ENCODE measurements at places on chromosomes 1 and 21.

- no peaks in the 10 kb centered on the region for H3K4me1 ChIP-seq
- no peaks in the 10 kb centered on the region for H3K27me3 ChIP-seq
Measured at GRCh38 chr1:119416006-119416640, 1.2 kb downstream of the HSD3B2 start.

GRCh38 chr21:34687065-34687464 is 18.3 kb downstream of the CLIC6 start:
- no peaks in the 10 kb centered on the region for H3K36me3 ChIP-seq
- H3K4me3 ChIP-seq: no peak overlapping the region
- no peaks in the 10 kb centered on the region for H3K4me1 ChIP-seq

GRCh38 chr1:189429610-189430009 is 1048.1 kb downstream of the BRINP3 start:
- no peaks in the 10 kb centered on the region for H3K27me3 ChIP-seq
- no peaks in the 10 kb centered on the region for H3K4me1 ChIP-seq
- no peak overlapping the region for H3K4me3 ChIP-seq
- H3K27ac ChIP-seq: no peak overlapping the region
- DNase-seq: no peak

DNA sequence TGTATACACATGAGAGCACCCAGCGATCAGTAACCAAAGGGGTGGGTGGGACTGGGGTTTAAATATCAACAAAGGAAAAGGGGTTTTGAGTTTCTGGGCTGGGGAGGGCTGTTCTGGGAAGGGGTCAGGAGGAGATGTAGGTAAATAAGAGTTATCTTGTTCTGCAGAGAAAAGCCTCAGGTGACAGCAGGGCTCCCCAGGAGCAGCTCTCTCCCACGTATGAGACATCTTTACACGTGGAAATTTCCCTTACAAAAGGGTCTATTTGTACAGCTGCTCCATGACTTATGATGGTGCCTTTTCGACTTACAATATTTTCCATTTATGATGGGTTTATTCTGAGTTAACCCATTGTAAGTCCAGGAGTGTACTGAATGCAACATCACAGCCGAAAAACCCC is 16.3 kb upstream of the PADI2 start:
- no peaks in the 10 kb centered on the region for H3K36me3 ChIP-seq
- H3K4me1 ChIP-seq: no peaks in the 10 kb centered on the region
- DNase-seq: no peak
- no peak overlapping the region for H3K27ac ChIP-seq
- H3K4me3 ChIP-seq: no peak overlapping the region

DNA sequence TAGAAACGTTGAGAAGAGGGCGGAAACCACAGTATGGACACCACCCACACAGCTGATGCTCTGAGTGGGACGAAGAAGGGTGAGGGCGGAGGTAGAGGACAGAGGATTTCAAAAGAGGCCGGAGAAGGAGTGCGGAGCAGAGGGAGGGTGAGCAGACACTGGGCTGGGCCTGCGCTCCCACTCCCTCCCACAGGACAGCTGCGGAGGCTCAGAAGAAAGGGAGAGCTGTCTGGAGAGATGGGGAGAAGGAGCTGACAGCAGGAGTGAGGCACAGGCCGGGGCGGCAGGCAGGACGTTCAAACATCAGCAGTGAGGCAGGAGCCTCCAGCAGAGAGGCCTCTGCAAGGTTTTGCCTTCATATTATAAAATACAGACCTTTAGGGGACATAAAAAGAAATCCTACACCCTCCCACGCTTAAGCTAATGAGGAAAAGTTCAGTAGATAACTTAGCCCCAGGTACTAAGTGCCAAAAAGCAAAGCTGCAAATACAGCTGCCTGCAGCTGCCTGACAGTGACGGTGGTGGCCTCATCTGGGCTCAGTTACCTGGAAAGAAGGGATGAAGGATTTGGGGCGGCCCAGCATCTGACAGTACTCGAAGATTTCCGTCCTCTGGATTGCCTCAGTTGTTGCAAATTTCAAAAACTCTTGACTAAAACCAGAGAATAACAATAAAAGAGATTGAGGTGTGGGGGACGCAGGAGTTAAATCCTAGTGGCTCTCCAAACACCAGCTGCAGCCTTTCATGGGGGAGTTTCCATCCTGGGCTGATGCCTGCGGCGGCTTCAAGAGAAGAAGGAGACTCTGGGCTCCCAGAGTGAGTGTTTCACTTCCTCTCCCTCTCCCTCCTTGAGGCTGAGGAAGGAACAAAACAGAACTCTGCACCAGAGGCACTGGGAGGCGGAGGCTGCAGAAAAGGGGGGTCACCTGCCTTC is 25.6 kb downstream of the SEC16B start:
- H3K4me1 ChIP-seq: no peaks in the 10 kb centered on the region
- H3K27me3 ChIP-seq: no peaks in the 10 kb centered on the region
- no peak for DNase-seq
- no peak overlapping the region for H3K27ac ChIP-seq
- H3K36me3 ChIP-seq: no peaks in the 10 kb centered on the region
- no peak overlapping the region for H3K4me3 ChIP-seq

- H3K27me3 ChIP-seq: no peaks in the 10 kb centered on the region
- no peaks in the 10 kb centered on the region for H3K4me1 ChIP-seq
- H3K36me3 ChIP-seq: no peaks in the 10 kb centered on the region
- no peak overlapping the region for H3K27ac ChIP-seq
- DNase-seq: no peak
- no peak overlapping the region for H3K4me3 ChIP-seq
Measured at GRCh38 chr1:104636581-104636980, 886.9 kb downstream of the AMY1C start.

DNA sequence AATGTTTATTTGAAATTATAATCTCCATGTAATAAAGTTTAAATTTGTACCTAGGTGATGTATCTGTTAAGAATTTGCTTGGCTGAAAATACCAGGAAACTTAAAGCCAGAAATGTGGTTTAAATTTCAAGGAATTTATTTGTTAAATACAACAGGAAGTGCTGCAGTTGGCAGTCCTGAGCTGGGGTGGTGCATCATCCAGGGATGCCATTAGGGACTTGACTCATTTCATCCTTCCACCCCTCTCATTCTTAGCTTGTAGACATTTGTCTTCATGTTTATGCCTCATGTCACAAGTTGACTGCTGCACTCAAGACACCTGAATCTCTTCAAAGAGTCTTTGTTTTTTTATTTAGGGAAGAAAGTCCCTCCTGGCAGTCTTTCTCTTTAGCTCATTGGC is 175.9 kb downstream of the LHX8 start:
- H3K4me3 ChIP-seq: no peak overlapping the region
- no peak overlapping the region for H3K27ac ChIP-seq
- H3K4me1 ChIP-seq: no peaks in the 10 kb centered on the region
- DNase-seq: no peak

- no peaks in the 10 kb centered on the region for H3K4me1 ChIP-seq
- no peaks in the 10 kb centered on the region for H3K36me3 ChIP-seq
- H3K4me3 ChIP-seq: no peak overlapping the region
- no peak for DNase-seq
- peaks cover 24% of the 10 kb centered on the region for H3K27me3 ChIP-seq
- H3K27ac ChIP-seq: no peak overlapping the region
Measured at GRCh38 chr1:204819495-204819894, 51.2 kb upstream of the NFASC start.

- no peak overlapping the region for H3K4me3 ChIP-seq
- H3K27ac ChIP-seq: no peak overlapping the region
- DNase-seq: no peak
- H3K27me3 ChIP-seq: peaks cover 20% of the 10 kb centered on the region
Measured at GRCh38 chr1:165928075-165928731, 100.8 kb downstream of the UCK2 start.

DNA sequence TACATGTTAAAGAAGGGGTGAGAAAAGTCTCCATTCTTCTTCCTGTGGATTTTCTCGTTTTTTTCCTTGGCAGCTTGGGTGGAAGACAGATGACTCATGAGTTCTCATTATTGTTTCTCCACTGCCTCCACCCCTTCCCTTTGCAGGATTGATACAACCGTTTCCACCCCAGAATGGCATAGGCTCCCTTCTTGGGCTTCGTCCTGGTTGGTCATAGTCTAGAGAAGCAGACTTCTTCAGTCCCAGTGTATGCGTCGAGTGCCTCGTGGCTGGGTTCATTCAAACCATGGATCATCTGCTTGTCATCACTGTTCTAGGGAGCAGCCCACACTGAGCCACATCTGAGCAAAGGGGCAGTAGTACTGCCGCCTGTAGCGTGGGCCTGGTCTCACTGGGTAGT is 13.7 kb downstream of the PTGFRN start:
- H3K4me1 ChIP-seq: no peaks in the 10 kb centered on the region
- H3K27me3 ChIP-seq: peaks cover 4% of the 10 kb centered on the region
- DNase-seq: no peak

GRCh38 chr1:53847980-53848379 is 9.9 kb upstream of the NDC1 start:
- no peaks in the 10 kb centered on the region for H3K4me1 ChIP-seq
- H3K27me3 ChIP-seq: no peaks in the 10 kb centered on the region
- DNase-seq: no peak

GRCh38 chr21:38816400-38816977 is 10.8 kb downstream of the ETS2 start:
- peaks cover 54% of the 10 kb centered on the region for H3K36me3 ChIP-seq
- no peak overlapping the region for H3K27ac ChIP-seq
- no peaks in the 10 kb centered on the region for H3K27me3 ChIP-seq
- H3K4me3 ChIP-seq: no peak overlapping the region
